Epithelial cell of esophagus (primary cell): ENCODE measurements at places on chromosomes 2 and 18.

DNA sequence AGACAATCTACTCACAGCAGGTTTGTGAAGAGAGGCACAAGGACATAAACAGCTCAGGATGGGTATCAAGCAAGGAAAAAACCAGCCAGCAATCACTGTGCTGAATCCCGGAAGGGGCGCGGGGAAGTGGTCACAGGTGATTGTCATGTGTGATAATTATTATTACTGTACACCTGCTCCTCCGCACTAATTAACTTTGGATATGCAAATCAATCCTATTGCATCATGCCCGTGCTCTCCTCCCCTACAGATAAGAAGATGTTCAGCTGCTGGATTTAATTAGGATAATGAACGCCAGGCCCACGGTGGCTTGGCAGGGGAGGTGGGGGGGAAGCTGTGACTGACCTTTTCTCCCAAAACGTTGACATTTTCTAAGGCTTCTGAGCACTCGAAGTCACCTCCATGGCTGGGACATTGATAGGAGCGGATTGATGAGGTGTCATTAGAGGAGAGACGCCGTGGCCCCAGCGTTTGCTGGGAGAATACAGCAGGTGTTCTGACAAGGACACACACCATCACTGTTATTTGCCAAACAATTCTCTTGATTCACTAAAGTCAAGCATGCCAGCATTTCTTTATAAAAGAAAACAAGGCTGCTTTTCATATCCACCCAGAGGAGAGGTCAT lies 160.3 kb upstream of the VRK2 start:
- no peak for DNase-seq

DNA sequence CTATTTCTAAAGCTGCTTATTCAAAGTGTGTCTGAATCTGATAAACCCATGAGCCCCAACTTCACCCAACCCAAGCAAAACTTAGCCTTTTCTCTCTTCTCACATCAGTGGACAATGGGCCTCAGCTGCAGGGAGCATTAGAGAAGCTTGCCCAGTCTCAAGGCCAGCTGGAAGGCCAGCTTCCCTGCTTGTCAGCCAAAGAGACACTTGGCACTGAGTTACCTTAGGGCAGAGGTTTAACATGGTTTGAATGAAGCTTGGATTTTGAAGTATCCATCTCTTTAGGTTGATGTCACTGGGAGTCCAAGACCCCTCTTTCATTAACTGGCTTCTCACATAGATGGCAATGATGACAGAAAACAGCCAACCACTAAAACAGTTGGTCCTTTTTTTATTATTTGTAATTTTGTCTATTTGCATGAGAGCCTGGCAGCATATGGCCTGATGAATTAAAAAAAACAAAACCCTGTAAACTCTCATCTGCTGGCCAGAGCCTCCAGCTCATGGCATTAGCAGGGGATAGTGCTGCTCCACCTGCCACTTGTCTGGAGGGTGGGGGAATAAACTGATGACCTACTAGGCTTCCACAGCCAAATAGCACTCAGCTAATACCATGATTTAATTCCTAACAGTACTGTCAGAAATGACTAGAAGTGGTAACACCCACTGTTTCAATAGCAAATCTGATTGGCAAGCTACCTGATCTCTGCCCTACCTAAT lies 137.0 kb downstream of the UBE2E3 start:
- DNase-seq = no peak

- peak; percentile 89 for DNase-seq
These were observed 65.8 kb downstream of the ETAA1 start for GRCh38 chr2:67462738-67463496.

DNA sequence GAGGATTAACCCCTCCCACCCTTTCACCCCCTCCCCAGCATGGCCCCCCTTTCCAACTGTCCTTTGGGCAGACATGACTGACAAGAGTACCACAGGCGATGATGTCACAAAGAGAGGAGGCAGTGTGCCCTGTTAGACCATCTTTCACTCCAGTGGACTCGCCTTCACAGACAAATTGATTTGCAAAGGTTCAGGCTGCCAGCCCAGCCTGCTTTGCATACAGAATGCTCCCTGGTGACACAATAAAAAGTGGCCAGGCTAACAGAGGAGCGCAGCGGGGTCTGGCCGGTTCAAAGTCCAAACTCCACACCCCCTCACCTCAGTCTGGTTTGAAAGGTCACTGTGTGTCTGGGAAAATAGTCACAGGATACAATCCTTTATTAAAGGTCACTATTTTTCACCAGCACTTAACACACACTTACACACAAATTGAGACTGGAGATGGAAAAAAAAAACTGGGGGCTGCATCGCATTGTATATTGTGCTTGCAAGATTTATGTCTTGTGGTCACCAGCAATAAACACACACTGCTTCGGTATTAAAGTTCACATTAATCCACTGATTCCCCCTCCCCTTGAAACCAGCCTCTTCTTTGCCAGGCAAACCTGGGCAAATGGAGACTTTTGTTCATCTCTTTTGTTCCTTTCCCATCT lies 236.9 kb downstream of the BCL11A start:
- no peak for DNase-seq

DNA sequence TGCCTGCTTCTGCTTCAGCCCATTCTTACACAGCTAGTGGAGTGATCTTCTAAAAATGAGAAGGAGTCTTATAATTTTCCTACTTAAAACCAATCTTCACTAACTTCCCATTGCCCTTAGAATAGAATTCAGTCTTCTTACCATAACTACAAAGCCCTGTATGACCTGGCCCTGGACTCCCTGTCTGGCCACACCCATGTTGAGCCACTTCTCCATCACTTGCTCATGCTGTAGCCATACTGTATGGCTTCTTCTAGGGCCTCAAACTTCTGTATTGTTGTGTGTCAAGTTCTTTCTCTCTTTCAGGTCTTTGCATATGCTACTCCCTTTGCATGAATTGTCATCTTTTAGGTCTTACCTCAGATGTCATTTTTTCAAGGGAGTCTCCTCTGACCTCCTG lies 11.2 kb downstream of the DGUOK start:
- DNase-seq = peak; percentile 21

- DNase-seq = no peak
These were observed 244.1 kb upstream of the MYT1L start for GRCh38 chr2:2575181-2575577.

DNA sequence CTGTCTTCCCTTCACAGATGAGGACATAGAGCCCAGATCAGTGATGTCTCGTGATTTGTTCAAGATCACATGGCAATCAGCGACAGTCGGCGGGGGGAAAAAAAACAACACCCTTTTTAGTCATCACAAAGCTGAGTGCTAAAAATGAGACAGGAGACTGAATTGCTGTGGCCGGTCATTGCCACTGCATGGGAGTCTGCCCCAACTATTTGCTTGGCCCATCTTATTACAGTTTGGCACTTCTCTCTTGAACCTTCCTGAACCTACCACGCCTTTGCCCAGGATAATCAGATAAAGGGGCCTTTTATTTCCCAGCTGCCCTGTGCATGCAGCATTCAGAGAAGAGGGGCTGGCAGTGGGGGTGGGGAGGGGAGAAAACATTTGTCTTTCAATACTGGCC lies 42.7 kb downstream of the SETBP1 start:
- no peak for DNase-seq

- peak; percentile 99 for DNase-seq
These were observed 555 bp downstream of the TMEM18 start for GRCh38 chr2:676647-677055.

- no peak for DNase-seq
These were observed 27.3 kb upstream of the GPR17 start for GRCh38 chr2:127618551-127619202.

DNA sequence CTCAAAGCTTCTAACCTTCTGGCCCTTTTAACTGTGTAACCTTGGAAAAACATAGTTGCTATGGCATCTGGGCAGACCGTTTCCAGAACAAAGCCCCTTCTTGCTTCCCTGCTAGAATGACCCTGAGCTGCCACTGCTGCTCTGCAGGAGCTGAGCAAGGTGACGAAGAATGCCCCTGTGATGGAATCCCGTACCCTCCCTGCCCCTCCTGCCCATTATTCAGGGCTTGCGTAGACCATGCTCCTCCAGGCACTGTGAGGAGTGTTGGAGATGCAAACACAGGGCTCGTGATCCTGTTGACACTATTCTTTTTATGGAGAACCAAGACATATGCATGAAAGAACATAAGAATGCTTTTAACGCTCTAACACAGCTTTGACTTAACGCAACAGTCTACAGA lies 191.1 kb downstream of the CDH2 start:
- DNase-seq = no peak

- no peak for DNase-seq
These were observed 77.2 kb upstream of the ST8SIA3 start for GRCh38 chr18:57275111-57275510.

- no peak for DNase-seq
These were observed 583.3 kb downstream of the SATB2 start for GRCh38 chr2:198874472-198874858.

- DNase-seq = no peak
These were observed 36.3 kb downstream of the TGOLN2 start for GRCh38 chr2:85291425-85292023.
